ENCODE measurements at places on chromosomes 13 and 19. TPM values are rescaled to one million over a fixed set of nuclear protein-coding genes. Genes with fewer than 3 reads are reported as not detected.
A peak's percentile ranks its signal among the peaks of the same experiment; 100 is the strongest.

- peaks cover 44% of the 10 kb centered on the region for H3K27me3 ChIP-seq
- H3K36me3 ChIP-seq = peaks cover 18% of the 10 kb centered on the region
- no peak for DNase-seq
Observed at GRCh38 chr19:42322305-42322704, 3.1 kb upstream of the MEGF8 start.

DNA sequence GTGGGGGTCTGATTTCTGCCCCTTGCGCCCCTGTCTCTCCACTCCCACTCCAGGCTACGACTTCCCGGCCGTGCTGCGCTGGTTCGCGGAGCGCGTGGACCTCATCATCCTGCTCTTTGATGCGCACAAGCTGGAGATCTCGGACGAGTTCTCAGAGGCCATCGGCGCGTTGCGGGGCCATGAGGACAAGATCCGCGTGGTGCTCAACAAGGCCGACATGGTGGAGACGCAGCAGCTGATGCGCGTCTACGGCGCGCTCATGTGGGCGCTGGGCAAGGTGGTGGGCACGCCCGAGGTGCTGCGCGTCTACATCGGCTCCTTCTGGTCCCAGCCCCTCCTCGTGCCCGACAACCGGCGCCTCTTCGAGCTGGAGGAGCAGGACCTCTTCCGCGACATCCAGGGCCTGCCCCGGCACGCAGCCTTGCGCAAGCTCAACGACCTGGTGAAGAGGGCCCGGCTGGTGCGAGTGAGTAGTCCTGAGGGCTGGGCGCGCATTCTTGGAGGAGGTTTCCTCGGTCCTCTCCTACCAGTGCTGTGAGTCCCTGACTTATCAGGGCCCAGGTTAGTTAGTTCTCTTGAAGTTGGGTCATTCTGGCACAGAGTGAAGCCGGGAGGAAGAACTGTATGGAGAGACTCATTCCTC lies 12.7 kb downstream of the EHD2 start:
- H3K4me3 ChIP-seq = no peak overlapping the region
- no peaks in the 10 kb centered on the region for H3K27me3 ChIP-seq
- peaks cover 45% of the 10 kb centered on the region for H3K4me1 ChIP-seq

DNA sequence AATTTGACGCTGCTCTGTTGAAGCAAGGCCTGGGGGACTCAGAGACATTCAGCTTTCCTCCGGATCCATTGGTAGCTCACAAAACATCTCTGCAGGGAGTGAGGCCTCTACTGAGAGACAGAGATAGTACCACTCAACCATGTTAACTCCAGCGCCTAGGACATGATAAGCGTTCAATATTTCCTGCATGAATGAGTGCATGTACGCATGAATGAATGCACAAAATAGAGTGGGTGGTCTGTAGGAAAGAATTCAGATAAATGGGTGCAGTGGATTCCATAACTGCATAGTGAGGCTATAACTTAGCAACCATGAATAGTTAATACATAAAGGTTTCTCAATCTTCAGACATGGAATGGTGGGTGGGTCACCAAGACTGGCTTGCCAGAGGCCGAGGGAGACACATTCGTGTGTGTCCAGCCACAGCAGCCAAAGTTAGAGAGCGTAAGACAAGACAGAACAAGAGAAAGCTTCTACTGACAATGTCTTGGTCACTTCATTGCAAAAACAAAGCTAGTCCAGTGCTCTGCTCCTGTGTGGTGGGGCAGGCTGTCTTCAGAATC lies 36.3 kb upstream of the RCBTB2 start:
- no peak for DNase-seq
- H3K4me3 ChIP-seq = no peak overlapping the region
- no peaks in the 10 kb centered on the region for H3K4me1 ChIP-seq

GRCh38 chr13:64078025-64078424 lies 2662.4 kb upstream of the PCDH20 start:
- no peaks in the 10 kb centered on the region for H3K27me3 ChIP-seq
- H3K36me3 ChIP-seq = no peaks in the 10 kb centered on the region
- no peak overlapping the region for H3K4me3 ChIP-seq

DNA sequence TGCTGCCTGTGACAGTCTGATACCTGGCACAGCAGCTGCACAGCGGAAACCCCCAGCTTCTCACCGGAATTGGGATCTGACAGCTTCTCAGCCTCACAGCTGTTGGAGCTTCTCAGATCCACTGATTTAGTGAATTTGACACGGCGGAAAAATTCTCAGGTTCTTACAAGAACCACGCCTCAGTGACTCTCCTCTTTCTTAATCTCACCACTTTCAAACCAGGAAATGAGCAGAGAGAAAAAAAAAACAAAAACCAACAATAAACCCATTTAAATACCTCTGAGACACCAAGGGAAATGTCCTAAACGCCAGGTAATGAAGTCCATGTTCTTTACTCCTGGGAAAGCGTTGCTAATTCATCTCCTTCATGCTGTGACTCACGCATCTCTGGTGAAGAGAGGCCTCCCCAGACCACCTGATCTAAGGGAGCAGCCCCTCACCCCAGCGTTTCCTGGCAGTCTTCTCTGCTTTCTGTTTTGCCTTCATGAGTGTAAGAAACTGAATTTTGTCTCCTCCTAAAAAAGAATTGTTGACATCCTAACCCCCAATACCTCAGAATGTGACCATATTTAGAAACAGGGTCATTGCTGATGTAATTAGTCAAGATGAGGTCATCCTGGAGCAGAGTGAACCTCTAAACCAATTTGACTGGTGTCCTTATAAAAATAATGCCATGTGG lies 15.9 kb upstream of the IZUMO2 start:
- no peaks in the 10 kb centered on the region for H3K27me3 ChIP-seq
- no peaks in the 10 kb centered on the region for H3K36me3 ChIP-seq
- H3K4me1 ChIP-seq = peaks cover 16% of the 10 kb centered on the region

DNA sequence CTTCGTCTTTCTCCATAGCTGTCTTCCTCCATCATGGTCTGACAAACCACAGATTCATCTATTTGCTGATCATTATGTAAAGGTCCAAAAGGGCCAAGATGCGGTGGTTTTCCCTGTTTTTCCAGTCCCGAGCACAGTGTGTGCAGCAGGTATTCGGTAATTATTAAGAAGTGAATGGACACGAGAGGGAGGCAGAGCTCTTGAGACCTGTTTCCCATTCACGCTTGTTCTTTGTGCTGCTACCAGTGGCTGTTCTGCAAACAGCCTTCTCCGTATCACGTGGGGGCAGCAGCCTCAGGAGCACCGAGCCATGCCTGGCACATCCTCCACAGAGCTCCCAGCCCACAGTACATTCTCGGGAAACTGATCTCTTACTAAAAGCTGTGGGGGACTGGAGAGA lies 50.3 kb downstream of the CCDC70 start:
- H3K27me3 ChIP-seq = peaks cover 14% of the 10 kb centered on the region
- no peak overlapping the region for H3K27ac ChIP-seq

- H3K27ac ChIP-seq = no peak overlapping the region
- H3K27me3 ChIP-seq = peaks cover 12% of the 10 kb centered on the region
- no peak for DNase-seq
- no peaks in the 10 kb centered on the region for H3K36me3 ChIP-seq
- no peaks in the 10 kb centered on the region for H3K4me1 ChIP-seq
- H3K4me3 ChIP-seq = no peak overlapping the region
Observed at GRCh38 chr13:22040810-22041364, 370.0 kb downstream of the FGF9 start.

The MCEMP1 gene
- not detected for total RNA-seq

DNA sequence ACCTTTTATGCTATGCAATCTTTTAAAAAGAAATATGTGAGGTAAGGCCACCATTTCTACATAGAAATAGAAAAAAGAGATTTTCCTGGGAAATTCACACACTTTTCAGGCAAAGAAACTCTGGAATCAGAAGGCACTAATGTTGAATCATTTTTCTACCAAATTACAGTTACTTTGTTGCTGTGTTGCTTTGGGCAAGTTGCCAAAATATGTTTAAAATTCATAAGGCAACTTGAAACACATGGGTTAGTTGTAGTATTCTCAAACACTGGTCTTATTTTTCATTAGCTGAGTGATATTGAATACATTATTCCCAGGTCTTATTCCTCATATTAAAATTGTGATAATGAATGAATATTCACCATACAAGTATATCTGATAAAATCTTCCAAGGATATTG lies 195.0 kb upstream of the SLITRK1 start:
- H3K27ac ChIP-seq = no peak overlapping the region
- no peaks in the 10 kb centered on the region for H3K36me3 ChIP-seq
- H3K4me1 ChIP-seq = no peaks in the 10 kb centered on the region

DNA sequence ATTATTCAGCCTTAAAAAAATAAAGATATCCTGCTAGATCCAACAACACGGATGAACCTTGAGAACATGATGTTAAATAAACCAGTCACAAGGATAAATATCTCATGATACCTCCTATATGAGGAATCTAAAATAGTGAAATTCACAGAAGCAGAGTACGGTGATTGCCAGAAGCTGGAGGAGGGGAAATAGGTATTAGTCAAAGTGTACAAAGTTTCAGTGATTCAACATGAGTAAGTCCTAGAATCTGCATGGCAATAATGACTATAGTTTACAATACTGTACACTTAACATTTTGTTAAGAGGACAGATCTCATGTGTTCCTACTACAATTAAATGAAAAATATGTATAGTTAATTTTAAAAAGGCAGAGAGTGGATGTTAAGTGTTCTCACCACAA lies 206.6 kb upstream of the SLC10A2 start:
- H3K4me1 ChIP-seq = no peaks in the 10 kb centered on the region
- no peaks in the 10 kb centered on the region for H3K36me3 ChIP-seq
- no peak for DNase-seq

DNA sequence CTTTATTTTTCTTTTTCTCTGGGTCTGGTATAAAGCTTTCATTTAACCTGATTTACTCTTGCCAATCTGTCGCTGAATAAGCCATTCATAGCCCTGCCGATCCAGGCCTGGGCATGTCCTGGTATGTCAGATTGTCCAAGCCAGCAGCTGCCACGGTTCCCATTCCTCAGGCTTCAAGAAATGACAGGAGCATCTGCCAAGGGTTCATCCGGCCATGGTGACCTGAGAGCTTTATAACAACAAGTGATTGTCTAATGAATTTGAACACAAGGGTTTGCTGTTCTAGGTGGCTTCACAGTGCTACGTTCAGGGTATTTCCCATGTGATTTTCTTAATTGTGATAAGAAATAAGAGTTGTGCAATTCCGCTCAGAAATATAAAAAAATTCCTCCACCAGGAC lies 20.0 kb downstream of the PNMA8A start:
- H3K27me3 ChIP-seq = peaks cover 73% of the 10 kb centered on the region
- no peak overlapping the region for H3K27ac ChIP-seq
- no peak for DNase-seq
- H3K4me3 ChIP-seq = no peak overlapping the region
- no peaks in the 10 kb centered on the region for H3K36me3 ChIP-seq

DNA sequence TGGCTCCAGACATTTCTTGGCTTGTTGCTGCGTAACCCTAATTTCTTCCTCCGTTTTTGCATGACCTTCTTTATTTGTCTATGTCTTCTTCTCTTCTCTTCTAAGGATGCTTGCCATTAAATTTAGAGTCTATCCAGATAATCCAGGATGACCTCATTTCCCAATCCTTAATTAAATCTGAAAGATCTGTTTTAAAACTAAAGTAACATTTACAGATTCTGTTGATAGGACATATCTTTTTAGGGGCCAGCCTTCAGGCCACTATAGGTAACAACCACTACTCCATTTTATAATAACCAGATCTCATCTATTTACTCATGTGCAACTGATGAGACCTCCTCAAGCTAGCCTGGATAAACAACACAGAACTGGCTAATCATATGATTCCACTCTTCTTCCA lies 490.5 kb upstream of the SLC10A2 start:
- H3K4me3 ChIP-seq = no peak overlapping the region
- no peak for DNase-seq
- no peaks in the 10 kb centered on the region for H3K27me3 ChIP-seq
- H3K4me1 ChIP-seq = no peaks in the 10 kb centered on the region

The OR2Z1 gene
- total RNA-seq = not detected

DNA sequence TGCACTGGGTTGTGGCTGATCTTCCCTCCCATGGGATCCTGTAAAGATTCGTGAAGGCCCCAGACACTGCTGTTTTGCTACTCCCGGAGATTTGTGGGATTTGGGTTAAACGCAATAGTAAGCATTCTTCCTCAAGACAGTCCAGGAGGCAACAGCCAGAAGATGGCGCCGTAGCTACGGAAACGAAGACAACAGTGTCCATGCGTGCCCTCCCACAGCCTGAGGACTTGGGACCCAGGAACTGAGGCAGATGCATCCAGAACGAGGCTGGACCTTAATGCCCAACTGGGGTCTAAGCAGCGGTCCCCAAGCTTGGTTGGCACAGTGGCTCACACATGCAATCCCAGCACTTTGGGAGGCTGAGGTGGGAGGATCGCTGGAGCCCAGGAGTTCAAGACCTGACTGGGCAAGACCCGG lies 57.6 kb upstream of the ZNF507 start:
- H3K27ac ChIP-seq = no peak overlapping the region
- peak; percentile 63 for DNase-seq
- no peaks in the 10 kb centered on the region for H3K36me3 ChIP-seq

- H3K4me1 ChIP-seq = no peaks in the 10 kb centered on the region
- no peak overlapping the region for H3K27ac ChIP-seq
- H3K27me3 ChIP-seq = no peaks in the 10 kb centered on the region
Observed at GRCh38 chr19:28122734-28123133, 1090.2 kb downstream of the UQCRFS1 start.

DNA sequence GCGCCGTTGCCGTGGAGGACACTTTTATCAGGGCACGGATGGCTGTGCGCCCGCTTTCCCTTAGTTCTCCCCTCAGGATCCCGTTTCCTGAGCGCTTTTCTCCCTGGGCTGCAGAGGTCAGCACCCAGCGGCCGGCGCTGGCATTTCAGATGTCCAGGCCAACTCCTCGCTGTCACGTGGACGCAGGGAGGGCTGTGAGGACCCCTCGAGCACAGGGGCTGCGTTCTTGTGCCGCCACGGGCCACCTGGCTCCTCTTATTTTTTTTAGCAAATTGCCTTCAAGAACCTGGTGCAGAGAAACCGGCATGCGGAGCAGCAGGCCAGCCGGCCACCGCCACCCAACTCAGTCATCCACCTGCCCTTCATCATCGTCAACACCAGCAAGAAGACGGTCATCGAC lies 22.3 kb downstream of the ATP4B start:
- DNase-seq = no peak
- peaks cover 7% of the 10 kb centered on the region for H3K36me3 ChIP-seq
- no peaks in the 10 kb centered on the region for H3K27me3 ChIP-seq
- H3K4me1 ChIP-seq = no peaks in the 10 kb centered on the region
- no peak overlapping the region for H3K27ac ChIP-seq

DNA sequence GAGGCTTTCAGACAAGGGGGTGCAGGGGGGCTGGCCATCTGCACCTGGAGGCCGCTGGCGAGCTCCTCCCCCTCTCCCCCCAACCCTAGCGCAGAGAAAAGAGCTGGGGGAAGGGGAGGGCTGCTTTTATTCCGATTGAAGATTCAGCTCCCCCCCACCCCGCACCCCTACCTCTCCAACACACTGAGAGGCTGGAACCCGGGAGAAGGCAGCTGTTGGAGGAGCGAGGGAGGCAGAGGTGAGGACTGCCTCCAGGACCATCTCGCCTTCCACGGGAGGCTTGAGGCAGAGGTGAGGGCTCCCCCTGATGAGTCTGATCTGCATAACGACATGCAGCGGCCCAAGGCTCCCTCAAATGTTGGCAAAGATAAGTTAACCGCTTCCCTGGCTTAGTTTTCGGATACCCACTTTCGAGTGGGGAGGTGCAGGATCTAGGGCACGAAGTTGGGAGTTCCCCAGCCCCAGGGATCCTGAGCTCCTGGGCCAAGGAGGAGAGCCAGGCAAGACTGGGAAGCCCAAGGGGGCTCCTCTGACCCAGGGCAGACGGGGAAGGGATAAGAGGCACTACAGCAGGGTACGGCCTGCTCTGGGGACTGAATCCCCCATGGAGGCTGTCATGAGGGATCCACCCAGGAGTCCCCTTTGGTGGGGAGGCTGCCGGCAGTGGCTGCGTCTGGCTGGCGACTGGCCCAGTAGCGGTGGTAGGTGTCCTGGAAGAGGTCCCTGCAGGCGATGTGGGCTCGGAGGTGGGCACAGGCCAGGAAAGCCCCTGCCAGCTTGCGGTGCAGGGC lies 1.2 kb upstream of the NUMBL start:
- peak overlapping the region; percentile 94 for H3K27ac ChIP-seq
- DNase-seq = no peak
- H3K4me3 ChIP-seq = no peak overlapping the region
- no peaks in the 10 kb centered on the region for H3K4me1 ChIP-seq
- no peaks in the 10 kb centered on the region for H3K27me3 ChIP-seq

Measured in Calu3 (cell line).